Esophagus (tissue), 2 donors: ENCODE measurements at places on chromosomes 13 and 19. TPM values are rescaled to one million over a fixed set of nuclear protein-coding genes. Genes with fewer than 3 reads are reported as not detected.

Gene ATP8B3
- 0.68 TPM for polyA plus RNA-seq

Gene GIPR
- polyA plus RNA-seq, result 0.62 TPM

Gene FCER2
- not detected for polyA plus RNA-seq

Gene ARGLU1
- 51.0 TPM for polyA plus RNA-seq

Gene GPR18
- polyA plus RNA-seq, result 0.24 TPM

Gene FXYD1
- 21.4 TPM for polyA plus RNA-seq

Gene ZNF700
- polyA plus RNA-seq, result 6.4 TPM

Gene CDX2
- 0.06 TPM for polyA plus RNA-seq

Gene NOVA2
- 0.31 TPM for polyA plus RNA-seq

Gene CYP2A7
- polyA plus RNA-seq, result not detected

Gene RUBCNL
- 0.26 TPM for polyA plus RNA-seq

Gene PSG11
- polyA plus RNA-seq, result not detected

Gene CEACAM20
- not detected for polyA plus RNA-seq

Gene FUT6
- polyA plus RNA-seq, result 77.6 TPM

Gene CKM
- 0.74 TPM for polyA plus RNA-seq

Gene OXGR1
- 1.6 TPM for polyA plus RNA-seq

Gene PLK5
- 0.13 TPM for polyA plus RNA-seq

Gene PNMA8A
- 0.10 TPM for polyA plus RNA-seq

Gene ZNF699
- 1.1 TPM for polyA plus RNA-seq

Gene CGB8
- not detected for polyA plus RNA-seq

Gene TJP3
- 118 TPM for polyA plus RNA-seq

Gene APOC4
- not detected for polyA plus RNA-seq

Gene ADGRE1
- polyA plus RNA-seq, result not detected

Gene CTXN1
- 3.0 TPM for polyA plus RNA-seq

Gene PCDH17
- polyA plus RNA-seq, result 0.22 TPM

Gene CEACAM5
- polyA plus RNA-seq, result 148 TPM

Gene PRR12
- 4.8 TPM for polyA plus RNA-seq
